Motor neuron (in vitro differentiated cells): ENCODE measurements at places on chromosomes 2 and 18. TPM values are rescaled to one million over a fixed set of nuclear protein-coding genes. Genes with fewer than 3 reads are reported as not detected.
A peak's percentile ranks its signal among the peaks of the same experiment; 100 is the strongest.

DNA sequence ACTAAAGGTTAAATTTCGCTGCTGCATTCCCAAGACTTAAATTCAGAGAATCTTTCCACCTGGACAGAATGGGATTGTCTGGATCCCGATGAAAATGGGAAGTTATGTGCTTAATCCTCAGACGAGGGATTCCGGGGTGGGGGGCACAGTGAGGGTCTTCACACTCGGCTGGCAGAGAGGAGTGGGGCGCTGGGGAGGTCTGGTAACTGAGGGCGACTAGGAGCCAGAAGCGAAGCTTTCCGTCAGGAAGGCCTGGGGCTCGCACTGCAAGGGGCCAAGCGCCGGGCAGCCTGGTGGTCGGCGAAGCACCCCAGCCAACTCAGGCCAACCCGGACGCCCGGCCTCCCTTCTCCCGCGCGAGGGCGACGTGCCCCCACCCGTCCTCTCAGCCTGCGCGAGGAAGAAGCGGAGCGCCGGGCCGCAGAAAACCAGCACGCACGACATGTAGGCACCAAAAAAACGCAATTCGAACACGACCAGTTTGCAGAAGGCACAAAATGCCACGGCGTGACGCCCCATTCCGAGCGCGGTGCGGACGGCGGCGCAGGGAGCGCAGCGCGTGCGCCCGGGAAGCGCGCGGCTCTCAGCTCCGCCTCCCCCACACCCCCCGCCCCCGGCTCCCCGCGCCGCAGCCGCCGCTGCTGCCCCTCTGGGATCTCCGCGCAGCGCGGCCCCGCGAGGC is 188.1 kb downstream of the ZEB2 start:
- peak; percentile 38 for ATAC-seq

GRCh38 chr18:39841482-39842365 is 2113.3 kb upstream of the PIK3C3 start:
- peak; percentile 99 for ATAC-seq

GRCh38 chr2:11024687-11025086 is 113.0 kb downstream of the KCNF1 start:
- ATAC-seq: no peak

Gene TTL
- 39.1 and 39.6 TPM in 2 replicates for total RNA-seq
